Stimulated activated CD8-positive, alpha-beta memory T cell treated with anti-CD3 and anti-CD28 coated beads, Interleukin-7, amount 100 ng/mL, for 1 hour (primary cell): ENCODE measurements at places on chromosomes 12 and 14.

- DNase-seq, result no peak
Measured at GRCh38 chr12:50734409-50735263, 29.3 kb upstream of the ATF1 start.

DNA sequence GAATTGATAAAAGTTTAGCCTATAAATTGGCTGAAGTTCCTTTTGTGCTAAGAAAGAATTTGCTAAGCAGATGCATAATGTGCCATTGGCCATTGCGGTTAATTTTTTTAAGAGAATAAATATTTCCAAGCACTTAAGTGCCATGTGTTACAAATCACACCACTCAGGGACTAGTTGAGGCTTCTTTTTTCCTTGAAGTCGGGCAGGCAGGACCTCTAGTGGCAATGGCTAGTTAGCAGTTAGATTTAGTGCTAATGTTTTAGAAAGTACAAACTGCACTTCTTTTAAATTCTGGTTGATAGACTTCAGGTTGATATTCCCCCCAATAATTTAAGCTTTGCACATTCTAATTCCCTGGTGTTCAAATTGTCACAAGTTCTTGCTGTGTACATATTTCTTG is 294.3 kb downstream of the APAF1 start:
- DNase-seq, result no peak

- no peak for DNase-seq
Measured at GRCh38 chr12:26044007-26044394, 80.8 kb downstream of the BHLHE41 start.

DNA sequence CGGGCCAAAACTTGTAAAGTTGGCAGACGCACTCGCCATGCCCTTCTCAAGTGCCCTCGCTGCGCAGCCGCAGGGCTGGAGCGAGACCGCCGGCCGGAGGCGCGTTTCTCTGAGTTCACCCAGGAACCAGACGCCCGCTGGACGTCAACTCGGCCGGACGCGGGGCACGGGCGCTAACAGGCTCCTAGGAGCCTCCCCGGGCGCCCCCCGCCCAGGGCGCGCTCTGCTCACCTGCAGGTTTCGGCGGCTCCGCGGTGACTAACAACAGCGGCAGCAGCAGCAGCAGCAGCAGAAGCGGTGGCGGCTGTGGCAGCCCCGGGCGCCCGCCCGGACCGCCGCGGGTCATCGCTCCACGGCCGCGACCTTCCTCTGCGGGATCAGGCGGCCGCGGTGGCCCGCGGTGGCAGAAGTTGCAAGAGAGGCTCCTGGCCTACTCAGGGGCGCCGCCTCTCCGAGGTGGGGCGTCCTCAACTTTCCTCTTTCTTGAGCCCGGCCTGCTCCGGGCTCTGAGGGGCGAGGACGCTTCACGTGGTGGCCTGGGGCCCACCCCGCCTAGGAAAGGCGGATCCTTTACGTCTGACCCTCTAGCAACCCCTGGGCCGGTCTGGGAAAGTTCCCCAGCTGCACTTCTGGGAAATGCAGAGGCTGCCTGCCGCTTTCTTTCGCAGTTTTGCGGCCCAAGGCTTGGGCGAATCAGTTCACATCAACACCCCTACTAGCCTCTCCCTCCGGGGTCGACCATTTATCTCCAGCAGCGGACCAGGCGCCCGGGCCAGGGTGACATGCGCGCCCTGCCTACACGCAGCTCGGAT is at the start of gene PLBD1:
Gene PLBD1 (minus strand): TSS at position 533 of the 812 bp plus-strand sequence. CDS start 187 bp downstream, at position 346.
- no peak for DNase-seq

DNA sequence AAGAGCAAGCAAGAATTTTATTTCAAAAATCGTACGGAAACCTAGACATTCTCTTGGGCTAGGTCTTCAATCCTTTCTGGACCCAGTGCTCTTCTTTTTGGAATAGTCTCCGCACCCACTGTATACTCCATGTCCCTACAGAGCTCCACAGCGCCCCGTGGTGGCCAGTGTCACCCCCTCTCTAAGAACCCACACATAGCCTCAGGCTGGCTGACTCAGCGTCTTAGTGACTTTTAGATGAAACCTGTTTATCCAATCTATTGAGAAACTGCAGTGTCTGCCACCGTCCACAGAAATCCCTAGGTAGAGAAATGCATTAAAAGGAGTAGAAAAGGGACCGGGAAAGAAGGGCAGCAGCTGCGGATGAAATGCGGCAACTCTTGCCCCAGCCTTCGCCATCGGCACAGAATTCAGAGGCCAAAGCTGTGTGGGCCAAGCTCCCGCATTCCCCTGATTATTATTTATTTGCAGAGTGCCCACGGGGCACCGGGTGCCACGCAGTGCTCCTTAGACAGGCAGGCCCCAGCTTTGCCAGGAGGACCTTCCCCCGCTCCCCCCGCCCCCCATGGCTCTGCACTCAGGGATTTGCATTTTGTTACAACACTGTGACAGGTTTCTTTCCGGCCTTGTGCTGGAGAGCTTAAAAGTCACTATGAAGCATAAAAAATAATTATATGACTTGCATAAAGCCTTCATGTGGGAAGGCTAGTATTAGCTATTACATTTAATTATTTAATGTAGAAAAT is 170.1 kb upstream of the FKBP4 start:
- no peak for DNase-seq

- DNase-seq, result no peak
Measured at GRCh38 chr12:67640863-67641262, 7.7 kb upstream of the DYRK2 start.

- no peak for DNase-seq
Measured at GRCh38 chr14:35257809-35258208, 34.4 kb upstream of the PSMA6 start.

GRCh38 chr12:28954333-28954732 is 194.7 kb upstream of the FAR2 start:
- no peak for DNase-seq

- no peak for DNase-seq
Measured at GRCh38 chr14:32408018-32408417, 78.9 kb downstream of the AKAP6 start.

GRCh38 chr14:56524971-56525677 is 54.5 kb upstream of the TMEM260 start:
- DNase-seq, result no peak

DNA sequence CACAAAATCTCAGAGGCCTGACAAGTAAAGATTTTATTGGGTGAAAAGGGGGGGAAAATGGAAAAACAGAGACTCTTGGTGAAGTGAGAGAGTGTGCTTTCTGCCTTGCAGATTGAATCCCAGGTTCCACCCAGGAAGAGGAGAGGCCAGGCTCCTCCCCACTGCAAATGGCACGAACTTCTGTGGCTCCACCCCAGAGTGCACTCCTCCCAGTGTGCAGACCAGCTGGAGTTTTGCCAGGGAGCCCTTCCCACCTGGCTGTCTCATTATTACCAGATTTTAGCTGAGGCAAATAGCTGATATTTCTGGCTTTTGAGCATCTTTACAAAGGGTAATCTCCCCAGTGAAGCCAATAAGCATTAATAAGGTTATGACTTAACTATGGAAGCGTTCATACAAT is 51.9 kb downstream of the TESPA1 start:
- DNase-seq, result no peak

- no peak for DNase-seq
Measured at GRCh38 chr12:85836197-85837090, at the start of gene RASSF9. Gene RASSF9, minus strand, starts transcription at chr12:85836409. Its CDS starts 208 bp downstream, at chr12:85836201.

DNA sequence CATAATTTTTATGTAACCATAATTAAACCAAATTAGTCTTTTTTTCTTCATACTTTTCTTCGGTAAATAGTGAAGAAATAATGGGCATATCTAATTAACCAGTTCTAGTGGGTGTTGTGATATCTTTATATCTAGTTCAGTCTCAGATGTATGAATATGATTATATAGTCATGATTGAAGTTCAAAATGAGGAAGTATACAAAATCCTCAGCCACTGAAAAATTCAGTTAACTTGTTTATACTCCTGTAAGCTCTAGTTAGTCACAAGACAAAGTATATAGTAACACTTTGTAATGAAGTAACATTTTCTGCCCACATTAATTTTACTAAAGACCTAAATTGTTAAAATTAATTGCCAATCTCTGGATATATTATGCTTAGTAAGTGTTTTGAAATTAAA is 46.5 kb downstream of the CAND1 start:
- no peak for DNase-seq

GRCh38 chr14:35332517-35333263 is 40.5 kb downstream of the PSMA6 start:
- DNase-seq, result no peak

DNA sequence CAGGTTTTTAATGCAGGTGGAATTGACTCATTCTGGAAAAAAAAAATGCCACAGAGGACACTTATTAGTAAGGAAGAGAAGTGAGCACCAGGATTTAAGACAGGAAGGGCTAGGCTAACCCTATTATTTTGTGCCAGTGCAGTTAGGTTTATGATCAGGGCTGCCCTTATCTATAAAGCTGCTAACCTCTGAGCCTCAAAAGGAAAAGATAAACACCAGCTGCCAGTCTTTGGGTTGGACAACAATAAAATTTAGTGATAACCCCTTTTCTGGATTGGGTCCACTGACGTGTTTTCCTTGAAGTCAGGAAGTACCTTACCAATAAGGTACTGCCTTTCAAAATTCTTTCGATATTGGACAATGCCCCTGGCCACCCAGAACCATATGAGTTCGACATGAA is 128.9 kb downstream of the NUBPL start:
- DNase-seq, result no peak

- no peak for DNase-seq
Measured at GRCh38 chr14:35213869-35214387, 78.3 kb upstream of the PSMA6 start.

GRCh38 chr12:92412856-92413255 is 267.2 kb upstream of the BTG1 start:
- no peak for DNase-seq

GRCh38 chr12:2691345-2692071 is 103.3 kb upstream of the FKBP4 start:
- DNase-seq, result no peak

DNA sequence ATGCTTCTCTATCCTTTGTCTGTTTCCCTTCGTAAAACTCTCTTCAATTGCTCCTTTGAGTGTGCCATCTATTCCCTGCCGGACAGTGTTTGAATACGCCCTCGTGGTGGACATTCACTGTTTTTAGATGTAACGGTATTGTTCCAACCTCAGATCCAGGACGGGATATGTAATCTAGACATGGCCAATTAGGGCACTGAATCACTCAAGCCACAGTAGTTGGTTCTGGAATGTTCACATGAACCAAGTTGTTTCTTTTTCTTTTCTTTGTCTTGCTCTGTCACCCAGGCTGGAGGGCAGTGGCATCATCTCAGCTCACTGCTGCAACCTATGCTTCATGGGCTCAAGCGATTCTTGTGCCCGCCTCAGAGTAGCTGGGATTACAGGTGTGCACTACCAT is 204.2 kb upstream of the PLXNC1 start:
- no peak for DNase-seq

DNA sequence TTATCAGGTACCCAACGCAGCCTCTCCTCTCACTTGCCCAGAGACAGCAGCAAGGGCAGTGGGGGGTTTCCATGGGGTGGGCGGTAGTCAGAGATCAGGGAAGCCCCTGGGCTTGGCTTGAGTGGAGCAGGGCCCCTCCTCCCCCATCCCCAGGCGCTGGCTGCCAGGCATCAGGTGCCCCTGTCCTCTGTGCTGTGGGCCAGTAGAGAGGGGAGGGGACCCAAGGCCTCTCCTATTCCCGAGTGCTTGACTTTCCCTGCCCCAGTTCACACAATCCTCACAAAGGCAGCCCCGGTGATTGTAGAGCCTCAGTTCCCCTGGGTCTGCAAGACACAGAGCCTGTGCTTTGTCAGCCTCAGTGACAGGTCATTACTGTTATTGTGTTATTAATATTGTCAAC is 57.7 kb downstream of the MVK start:
- DNase-seq, result no peak

DNA sequence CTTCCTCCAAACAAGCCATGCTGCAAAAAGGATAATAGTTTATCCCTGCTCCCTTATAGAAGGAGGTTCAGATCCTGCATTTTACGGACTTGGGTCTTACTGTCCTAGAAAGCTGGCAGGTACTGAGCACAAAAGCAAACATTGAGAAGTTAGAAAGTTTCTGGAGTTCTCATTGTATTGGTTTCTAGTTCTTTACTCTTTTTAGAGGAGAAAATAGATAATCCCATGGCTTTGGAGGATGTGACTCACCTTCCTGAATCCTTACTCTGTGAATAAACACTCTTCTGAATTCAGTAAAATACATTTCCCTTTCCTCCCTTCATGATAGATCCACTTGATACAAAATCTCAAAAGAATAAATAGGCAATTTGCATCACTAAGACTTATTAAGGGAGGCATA is 188.9 kb downstream of the NPAS3 start:
- DNase-seq, result no peak

- DNase-seq, result no peak
Measured at GRCh38 chr12:132190012-132190755, 45.9 kb downstream of the NOC4L start.

DNA sequence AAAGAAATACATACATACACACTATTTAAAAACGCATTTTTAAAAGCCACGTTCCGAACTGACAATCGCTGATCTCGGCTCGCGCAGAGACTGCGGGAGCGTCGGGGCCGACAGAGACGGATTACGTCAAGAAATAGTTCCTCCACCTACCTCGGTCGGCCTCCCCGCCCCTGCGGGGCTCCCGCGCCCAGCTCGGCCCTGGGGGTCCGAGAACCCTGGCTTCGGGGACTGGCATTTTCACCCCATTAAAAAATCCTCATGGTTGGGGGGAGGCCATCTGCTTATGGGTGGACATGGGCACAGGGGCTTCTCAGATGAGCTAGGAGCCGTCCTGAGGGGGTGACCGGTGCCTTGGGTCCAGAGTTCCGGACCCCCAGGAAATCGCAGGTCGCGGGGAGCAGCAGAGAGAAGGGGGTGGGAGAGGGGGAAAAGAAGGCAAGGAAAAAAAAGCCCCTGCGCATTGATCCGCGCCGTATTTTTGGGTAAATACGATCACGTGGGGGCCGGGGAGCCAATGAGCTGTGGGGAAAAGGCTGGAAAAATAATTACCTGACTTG is 324 bp upstream of the HOXC9 start:
- no peak for DNase-seq

DNA sequence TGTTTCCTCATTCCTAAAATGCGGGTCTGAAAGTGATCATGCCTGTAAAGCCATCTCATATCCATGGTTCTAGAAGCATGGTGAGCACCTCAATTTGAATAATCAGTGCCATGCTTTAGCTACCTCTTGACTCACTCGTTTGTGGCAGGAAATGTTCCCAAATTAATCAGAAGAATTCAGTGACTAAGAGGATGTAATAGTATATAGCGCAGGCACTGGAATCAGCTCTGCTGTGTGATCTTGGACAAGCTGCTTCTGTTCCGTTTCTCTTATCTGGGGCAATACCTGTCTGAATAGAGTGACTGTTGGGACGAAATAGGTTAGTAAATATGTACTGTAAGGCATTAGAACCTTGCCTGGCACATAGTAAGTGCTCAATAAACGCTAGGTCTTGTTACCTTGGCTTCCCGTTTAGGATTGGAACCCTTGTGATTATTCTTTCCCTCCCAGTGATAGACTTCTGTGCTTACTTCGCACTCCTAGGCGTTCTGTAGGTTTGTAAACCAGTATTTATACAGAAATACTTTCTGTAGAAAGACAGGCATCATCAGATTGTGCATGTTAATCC is 820 bp upstream of the SMAGP start:
- DNase-seq, result no peak
